ENCODE measurements at places on chromosomes 13 and 19.

GRCh38 chr13:27147530-27148170, 24.0 kb downstream of the USP12 start:
- no peak for DNase-seq

DNA sequence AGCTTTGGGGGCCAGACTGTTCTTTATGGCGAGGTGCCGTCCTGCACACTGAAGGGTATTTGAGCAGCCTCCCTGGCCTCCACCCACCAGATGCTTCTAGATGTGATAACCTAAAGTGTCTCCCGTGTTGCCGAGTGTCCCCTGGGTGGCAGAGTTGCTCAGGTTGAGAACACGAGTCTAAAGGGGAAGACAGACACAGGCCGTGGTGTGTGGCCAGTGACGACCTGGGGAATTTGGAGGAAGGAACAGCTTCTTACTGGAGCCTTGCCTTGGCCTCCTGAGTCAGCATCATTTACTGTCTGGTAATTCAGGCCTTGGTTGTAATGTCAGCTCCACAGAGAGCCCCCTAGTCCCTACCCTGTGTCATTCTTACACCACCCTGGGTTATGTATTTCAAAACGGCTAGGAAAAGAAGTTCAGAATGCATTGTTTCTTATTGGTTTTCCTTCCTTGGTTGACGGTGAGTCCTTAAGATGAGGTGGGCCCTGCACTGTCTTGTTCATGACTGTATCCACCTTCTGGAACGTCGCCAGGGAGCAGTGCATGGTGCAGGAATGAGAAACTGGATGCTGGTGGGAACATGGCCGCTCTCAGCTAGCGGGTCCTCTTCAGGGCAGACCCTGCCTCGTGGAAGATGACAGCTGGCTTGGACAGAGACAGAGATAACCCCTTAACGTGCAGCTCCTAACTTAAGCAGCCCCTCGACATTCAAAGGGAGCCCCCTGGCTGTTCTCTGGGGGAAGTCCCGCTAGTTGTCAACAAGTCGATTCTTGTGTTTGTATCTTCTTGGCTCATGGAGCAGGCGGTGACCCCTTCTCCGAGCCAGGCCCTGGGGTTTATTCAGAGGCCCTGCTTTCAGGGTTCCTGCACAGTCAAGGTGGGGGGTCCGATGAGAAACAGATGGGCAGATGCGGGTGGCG, 7.2 kb downstream of the SIN3B start:
- DNase-seq: no peak

DNA sequence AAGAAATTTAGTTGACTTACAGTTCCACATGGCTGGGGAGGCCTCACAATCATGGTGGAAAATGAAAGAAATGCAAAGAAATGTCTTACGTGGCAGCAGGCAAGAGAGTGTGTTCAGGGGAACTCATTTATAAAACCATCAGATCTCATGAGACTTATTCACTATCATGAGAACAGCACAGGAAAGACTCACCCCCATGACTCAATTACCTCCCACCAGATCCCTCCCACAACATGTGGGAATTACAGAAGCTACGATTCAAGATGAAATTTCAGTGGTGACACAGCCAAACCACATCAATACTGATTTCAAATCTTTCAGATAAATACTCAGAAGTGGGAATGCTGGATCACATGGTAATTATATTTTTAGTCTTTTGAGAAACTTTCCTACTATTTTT, 1357.9 kb downstream of the SLITRK5 start:
- no peak for DNase-seq

- DNase-seq: no peak
These were observed 16.8 kb downstream of the SPC24 start for GRCh38 chr19:11138601-11139300.

- DNase-seq: no peak
These were observed 467 bp upstream of the CLN5 start for GRCh38 chr13:76991432-76991795.

GRCh38 chr13:53254500-53254899, 225.9 kb downstream of the OLFM4 start:
- no peak for DNase-seq

- DNase-seq: no peak
These were observed 22.3 kb downstream of the EPS15L1 start for GRCh38 chr19:16449330-16449961.

DNA sequence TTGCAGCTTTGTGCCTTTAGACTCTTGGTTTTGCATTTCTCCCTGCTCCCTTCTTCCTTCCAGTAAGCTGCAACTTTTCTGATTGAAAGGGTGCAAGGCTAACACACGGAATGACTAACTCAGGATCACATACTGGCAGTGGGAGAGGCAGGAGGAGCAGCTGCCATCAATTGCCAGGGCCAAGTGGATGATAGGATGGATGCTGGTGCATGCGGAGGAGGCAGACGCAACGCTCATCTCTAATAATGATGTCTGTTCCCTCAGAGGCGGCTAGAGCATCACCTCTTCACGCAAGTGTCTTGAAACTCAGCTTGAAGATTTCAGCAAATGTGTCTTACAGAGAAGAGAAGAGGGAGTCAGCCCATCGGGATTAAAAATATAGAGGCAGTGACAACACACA, 49.5 kb upstream of the TPM4 start:
- no peak for DNase-seq

- peak; percentile 64 for DNase-seq
These were observed 2.0 kb downstream of the ELF1 start for GRCh38 chr13:41017159-41017558.

GRCh38 chr19:19943848-19944582, 43.3 kb downstream of the ZNF93 start:
- DNase-seq: no peak

GRCh38 chr13:34065928-34066327, 248.0 kb downstream of the RFC3 start:
- DNase-seq: no peak

DNA sequence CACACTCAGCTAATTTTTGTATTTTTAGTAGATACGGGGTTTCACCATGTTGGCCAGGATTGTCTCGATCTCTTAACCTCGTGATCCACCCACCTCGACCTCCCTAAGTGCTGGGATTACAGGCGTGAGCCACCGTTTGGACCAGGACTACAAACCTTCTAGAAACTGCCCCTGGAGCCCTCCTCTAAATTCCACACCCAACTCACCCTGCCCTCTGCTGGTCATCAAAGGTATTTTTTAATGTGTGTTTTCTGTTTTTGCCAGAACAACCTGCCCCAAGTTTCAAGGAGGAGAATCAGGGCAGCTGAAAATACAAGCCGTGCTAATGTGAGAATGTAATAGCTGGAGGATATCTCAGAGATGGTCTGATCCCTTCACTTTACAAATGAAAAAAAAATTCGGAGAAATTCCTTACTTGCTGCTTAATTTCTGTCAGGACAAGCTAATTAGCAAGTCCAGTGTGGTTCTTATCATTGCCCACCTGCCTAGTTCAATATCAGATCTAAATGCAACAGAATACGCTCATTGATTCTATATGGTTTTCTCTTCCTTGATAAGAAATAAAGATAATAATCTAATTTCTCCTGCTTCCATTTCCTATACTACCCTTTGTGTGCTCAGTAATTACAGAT, 4.1 kb downstream of the ATP8A2 start:
- peak; percentile 37 for DNase-seq

GRCh38 chr19:7145494-7145893, 76.0 kb downstream of the ZNF557 start:
- DNase-seq: no peak

GRCh38 chr19:36256853-36257519, 42.1 kb downstream of the ZNF146 start:
- DNase-seq: no peak

DNA sequence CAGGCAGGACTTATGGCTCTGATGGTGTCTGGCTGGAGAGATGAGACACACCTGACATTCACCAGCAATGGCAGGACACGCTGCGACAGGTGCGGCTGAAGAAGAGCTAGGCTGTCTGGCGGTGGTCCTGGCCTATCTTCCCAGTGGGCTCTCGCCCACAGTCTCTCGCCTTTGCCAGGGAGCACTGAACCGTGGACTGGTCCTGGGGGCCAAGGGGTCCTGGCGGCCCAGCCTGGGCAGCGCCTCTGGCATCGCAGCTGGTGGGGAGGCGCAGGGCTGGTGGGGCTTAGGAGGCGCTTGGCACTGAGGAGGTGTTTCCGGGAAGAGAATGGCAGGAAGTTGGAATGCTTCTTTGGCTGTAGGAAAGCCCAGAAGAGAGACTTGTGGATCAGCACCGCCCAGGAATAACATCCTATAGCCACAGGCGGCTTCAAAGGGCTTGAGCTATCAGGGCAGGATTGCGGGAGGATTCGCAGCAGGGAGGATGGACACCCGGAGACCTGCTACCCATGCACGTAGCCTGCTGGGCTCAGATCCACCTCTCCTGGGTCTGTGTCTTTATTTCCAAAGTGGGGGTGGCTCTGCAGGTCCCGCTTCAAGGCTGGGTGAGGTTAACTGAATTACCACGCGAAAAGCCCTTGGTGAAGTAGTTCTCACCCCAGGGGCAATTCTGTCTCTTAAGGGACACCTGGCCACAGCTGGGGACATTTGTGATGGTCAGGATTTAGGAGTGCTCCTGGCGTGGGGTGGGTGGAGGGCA, 14.6 kb downstream of the KDM4B start:
- no peak for DNase-seq

GRCh38 chr19:28244966-28245365, 968.0 kb downstream of the UQCRFS1 start:
- no peak for DNase-seq

DNA sequence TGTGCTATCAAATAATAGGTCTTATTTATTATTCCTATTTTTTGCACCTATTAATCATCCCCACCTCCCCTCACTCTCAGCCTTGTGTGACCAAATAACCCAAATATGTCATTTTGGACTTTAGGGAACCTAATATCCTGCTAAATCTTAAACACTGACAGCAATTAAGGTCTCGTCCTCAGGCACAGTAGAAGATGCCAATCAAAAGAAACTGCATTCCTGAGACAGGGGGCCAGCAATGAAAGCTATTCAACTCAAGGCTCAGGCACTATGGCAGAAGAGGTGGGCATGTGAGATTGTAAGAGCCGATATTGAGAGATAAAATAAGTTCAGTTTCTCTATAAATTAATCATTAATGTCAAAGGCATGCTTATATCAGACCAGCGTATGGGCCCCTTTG, 1437.7 kb upstream of the PCDH9 start:
- DNase-seq: no peak

- no peak for DNase-seq
These were observed 17.6 kb downstream of the KDM4B start for GRCh38 chr19:4986471-4986891.

DNA sequence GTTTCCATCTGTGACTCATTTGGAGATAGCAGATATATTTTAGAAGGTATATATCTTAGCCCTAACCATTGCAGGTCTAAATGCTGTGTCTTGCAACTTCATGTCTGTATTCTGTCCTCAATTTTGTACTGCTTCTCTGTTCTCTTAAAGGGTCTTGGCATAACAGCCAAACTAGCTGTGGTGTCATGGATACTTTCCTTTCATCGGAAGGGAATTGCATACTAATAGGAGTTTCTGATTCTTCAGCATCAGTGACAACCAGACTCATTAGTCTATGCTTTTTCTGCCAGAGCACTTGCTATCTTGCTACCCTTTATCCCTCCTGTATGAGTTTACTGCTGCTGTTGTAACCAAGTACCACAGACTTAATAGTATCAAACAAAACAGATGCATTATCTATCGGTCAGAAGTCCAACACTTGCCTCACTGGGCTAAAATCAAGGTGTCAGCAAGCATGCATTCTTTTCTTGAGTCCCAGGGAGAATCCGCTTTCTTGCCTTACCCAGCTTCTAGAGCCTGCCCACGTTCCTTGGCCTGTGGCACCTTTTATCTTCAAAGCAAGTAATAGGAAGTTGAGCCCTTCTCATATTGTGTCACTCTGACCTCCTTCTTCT, 253.1 kb downstream of the HS6ST3 start:
- no peak for DNase-seq

- no peak for DNase-seq
These were observed 65.5 kb downstream of the RASL11A start for GRCh38 chr13:27336014-27336673.

DNA sequence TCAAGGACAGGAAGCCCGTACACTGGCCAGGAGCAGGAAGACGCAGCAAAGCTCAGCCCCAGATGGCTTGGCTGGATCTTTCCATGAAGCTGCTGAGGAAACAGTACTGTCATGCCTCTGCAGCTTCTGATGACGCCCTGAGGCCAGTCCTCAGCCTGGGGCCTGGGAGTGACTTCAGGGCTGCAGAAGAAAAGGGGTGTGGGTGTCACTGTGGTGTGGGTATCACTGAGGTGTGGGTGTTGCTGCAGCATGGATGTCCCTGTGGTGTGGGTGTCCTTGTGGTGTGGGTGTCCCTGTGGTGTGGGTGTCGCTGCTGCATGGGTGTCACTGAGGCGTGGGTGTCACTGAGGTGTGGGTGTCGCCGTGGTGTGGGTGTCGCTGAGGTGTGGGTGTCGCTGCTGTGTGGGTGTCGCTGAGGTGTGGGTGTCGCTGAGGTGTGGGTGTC, 12.0 kb upstream of the GAS6 start:
- no peak for DNase-seq

DNA sequence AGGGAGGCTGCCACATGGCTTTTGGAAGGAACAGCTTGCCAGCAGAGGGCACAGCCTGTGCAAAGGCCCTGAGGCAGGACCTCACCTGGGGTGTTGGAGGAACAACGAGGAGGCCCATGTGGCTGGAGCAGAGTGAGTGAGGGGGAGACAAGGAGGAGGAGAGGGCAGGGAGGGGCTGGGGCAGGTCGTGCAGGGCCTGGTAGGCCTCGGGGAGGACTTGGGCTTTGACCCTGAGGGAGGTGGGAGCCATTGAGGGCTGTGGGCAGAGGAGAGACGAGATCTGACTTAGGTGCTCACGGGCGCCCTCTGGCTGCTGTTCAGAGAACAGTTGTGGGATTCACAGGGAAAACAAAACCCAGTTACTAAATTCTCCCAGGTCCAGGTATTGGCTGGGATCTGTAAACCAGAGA, 25.2 kb downstream of the ZNRF4 start:
- no peak for DNase-seq

DNA sequence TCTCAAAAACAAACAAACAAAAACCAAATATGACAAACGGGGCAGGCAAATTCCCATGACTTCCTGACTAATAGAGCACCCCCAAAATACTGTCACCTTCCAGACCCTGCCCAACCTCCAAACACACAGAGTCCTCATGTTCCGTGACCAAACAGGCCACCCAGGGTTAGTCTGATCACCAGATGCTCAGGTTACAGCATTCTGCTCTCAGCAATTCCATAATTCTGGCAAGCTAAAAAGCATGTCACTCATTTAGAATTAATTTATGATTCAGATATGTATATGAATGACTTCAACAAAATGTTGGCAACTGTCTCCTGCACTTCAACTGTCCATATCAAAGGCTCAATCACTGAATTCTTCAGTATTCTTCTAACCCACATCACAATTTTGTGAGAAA, 52.4 kb downstream of the ZIC5 start:
- DNase-seq: no peak

DNA sequence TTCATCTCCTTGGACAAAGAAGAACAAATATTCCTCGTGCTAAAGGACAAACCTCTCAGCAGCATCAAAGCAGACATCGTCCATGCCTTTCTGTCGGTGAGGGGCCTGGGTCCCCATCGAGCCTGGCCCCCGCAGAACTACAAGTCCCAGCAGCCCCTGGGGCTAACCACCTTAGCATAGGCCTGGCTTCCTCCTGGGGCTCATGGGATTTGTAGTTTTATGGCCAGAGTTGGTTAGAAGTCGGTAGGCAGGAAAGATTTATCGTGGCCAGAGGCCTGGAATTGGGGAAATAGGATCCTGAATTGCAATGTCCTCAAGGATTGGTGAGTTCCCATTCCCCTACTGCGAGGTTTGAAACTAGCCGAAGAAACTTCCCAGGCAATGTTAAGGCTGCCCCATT, 19.6 kb downstream of the TMEM150B start:
- peak; percentile 32 for DNase-seq
